ENCODE measurements at places on chromosomes 11 and 22. TPM values are rescaled to one million over a fixed set of nuclear protein-coding genes. Genes with fewer than 3 reads are reported as not detected.

Gene CNGA4
- not detected for total RNA-seq

Gene OR52E8
- not detected for total RNA-seq

Gene TRPT1
- 224 TPM for total RNA-seq

Gene UBE4A
- 24.6 TPM for total RNA-seq

GRCh38 chr22:24247564-24248344 lies 2.9 kb upstream of the GGT5 start:
- peak overlapping the region; percentile 93 for H3K27ac ChIP-seq
- H3K27me3 ChIP-seq: no peaks in the 10 kb centered on the region
- H3K36me3 ChIP-seq: no peaks in the 10 kb centered on the region
- no peak overlapping the region for H3K4me3 ChIP-seq
- peaks cover 18% of the 10 kb centered on the region for H3K4me1 ChIP-seq

- no peaks in the 10 kb centered on the region for H3K27me3 ChIP-seq
- H3K4me3 ChIP-seq: no peak overlapping the region
- H3K36me3 ChIP-seq: no peaks in the 10 kb centered on the region
- H3K27ac ChIP-seq: no peak overlapping the region
- DNase-seq: no peak
These were observed 115.3 kb upstream of the TBCEL start for GRCh38 chr11:120908461-120909181.

DNA sequence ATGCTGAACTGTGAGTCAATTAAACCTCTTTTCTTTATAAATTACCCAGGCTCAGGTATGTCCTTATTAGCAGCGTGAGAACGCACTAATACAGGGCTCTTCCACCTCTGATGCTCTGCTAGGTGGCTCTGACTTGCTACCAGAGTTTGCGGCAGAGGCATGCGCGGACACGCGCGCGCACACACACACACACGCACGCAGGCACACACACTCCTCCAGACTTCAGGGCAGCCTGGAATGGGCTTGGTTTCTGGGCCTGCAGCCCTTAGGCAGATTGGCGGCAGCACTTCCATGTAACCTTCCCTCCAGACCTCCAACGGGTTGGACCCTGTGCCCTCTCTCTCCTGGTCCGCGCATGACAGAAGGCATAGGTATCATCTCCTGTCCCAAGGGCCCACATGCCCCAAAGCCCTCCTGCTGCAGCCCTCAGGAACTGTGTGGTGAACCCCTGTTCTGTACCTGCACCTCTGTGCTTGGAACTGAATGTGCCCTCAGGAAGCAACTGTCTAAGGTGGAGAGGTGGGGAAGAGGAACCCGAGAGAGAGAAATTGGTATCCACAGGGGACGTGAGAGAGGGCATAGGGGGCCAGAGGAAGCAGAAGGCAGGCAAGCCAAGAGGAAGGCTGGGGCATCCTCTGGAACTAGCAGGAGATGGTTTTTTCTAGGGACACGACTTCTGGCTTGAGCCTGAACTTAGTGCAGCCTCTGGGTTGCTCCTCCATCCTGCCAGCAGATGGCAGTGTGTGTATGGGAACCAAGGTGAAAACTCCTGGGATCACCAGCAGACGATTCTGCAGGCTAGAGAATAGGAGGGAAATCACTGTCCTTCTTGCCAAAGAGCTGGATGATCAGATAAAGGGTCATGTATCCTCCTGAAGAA lies 23.4 kb upstream of the RIC3 start:
- H3K4me1 ChIP-seq: no peaks in the 10 kb centered on the region
- H3K36me3 ChIP-seq: no peaks in the 10 kb centered on the region
- DNase-seq: no peak

DNA sequence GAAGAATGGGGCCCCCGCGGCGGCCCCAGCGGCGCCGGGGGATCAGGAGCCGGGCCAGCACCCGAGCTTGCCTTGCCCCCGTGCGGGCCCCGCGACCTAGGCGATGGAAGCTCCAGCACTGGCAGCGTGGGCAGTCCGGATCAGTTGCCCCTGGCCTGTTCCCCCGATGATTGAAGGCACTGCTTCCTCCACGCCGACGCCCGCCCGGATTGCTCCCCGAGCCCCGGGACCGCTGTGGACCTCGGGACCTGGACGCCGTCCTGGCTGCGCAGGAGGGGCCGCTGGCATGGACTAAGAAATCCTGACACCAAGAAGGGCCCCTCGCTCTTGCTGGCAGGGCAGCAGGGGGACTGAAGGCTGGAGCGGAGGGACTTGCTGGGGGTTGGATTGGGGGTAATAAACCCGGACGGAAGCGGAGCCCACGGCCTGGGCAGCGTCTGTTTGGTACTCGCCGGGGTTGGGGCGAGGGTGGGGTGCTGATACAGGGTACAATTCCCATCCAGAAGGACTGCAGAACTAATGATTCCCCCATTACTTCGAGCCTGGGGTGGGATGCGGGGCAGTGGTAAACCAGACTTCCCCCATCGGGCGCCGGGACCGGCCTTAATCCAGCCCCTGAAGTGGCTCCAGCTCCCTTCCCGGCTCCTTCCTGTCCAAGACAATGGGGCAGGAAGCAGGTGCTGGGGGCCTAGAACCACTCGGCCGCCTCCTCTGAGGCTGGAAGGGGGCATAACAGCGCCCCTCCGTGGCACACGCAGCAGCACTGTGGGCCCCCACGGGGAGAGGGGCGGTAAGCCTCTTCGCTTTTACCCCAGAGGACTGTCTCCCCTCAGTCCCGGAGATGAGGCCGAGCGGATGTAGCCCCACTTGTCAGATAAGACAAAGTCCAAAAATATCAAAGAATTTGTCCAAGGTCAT lies 1.0 kb downstream of the CCDC85B start:
- H3K36me3 ChIP-seq: peaks cover 6% of the 10 kb centered on the region
- H3K4me3 ChIP-seq: peak overlapping the region; percentile 82
- H3K27ac ChIP-seq: peak overlapping the region; percentile 98
- H3K4me1 ChIP-seq: peaks cover 20% of the 10 kb centered on the region

GRCh38 chr11:92897487-92897886 lies 72.0 kb upstream of the MTNR1B start:
- no peak overlapping the region for H3K27ac ChIP-seq
- no peak overlapping the region for H3K4me3 ChIP-seq
- no peaks in the 10 kb centered on the region for H3K27me3 ChIP-seq
- no peaks in the 10 kb centered on the region for H3K36me3 ChIP-seq

DNA sequence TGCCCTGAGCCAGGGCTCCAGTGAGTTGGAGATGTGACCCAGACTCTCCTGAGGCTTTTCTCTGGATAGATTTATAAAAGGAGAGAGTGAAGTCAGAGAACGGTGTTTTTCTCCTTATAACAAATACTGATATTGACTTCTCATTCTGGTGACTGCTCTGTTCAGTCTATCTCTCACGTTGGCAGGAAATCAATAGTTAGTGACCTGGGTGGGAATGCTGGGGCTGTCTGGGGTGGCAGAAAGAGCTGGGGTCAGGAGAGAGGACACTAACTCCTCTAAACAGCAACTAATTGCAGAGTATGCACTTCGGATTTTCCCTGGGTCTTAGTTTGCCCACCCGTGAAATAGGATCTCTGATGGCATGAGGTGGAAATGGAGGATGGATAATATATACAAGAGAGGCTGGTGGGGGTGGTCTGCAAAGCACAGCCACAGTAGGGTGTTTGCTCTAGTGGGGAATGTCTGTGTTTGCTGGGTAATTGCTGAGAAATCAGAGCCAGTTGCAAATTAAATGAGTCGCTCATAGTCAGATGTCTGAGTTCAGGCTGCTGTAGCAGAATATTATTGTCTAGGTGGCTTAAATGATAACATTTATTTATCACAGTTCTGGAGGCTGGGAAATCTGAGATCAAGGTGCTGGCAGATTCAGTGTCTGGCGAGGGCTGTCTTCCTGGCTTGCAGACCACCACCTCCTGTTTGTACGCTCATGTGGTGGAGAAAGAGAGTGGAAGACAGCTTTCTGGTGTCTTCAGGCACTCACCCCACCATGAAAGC lies 167.8 kb downstream of the MYO18B start:
- H3K27me3 ChIP-seq: no peaks in the 10 kb centered on the region
- no peak overlapping the region for H3K27ac ChIP-seq
- no peak overlapping the region for H3K4me3 ChIP-seq
- no peak for DNase-seq

GRCh38 chr11:27084518-27084917 lies 43.9 kb downstream of the BBOX1 start:
- H3K4me3 ChIP-seq: no peak overlapping the region
- H3K36me3 ChIP-seq: no peaks in the 10 kb centered on the region
- H3K4me1 ChIP-seq: peaks cover 2% of the 10 kb centered on the region
- DNase-seq: no peak

GRCh38 chr11:129372609-129373488 lies 2.8 kb upstream of the BARX2 start:
- peak overlapping the region; percentile 58 for H3K4me3 ChIP-seq
- no peak for DNase-seq
